Hepatocyte (in vitro differentiated cells): ENCODE measurements at places on chromosomes 5 and 9.

DNA sequence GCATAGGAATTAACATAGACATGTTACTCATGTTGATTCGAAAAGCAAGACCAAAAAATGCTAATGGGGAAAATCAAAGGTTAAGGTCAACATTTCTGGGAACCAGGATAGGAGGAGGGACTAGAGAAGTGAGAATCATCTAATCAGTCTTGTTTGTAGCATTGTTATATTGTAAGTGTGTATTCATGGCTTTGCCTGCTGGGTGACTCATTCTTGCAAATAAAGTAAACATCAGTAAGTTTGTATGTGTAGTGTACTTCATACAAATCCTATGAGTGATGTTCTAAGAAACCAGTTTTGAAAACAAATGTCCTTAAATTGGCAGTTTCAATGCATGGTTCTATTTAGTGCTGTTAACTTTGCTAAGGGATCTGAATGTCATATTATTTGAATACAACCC lies 79.0 kb upstream of the TMEM252 start:
- H3K4me1 ChIP-seq: no peaks in the 10 kb centered on the region
- H3K27ac ChIP-seq: no peak overlapping the region
- H3K36me3 ChIP-seq: no peaks in the 10 kb centered on the region
- DNase-seq: no peak
- H3K4me3 ChIP-seq: no peak overlapping the region

DNA sequence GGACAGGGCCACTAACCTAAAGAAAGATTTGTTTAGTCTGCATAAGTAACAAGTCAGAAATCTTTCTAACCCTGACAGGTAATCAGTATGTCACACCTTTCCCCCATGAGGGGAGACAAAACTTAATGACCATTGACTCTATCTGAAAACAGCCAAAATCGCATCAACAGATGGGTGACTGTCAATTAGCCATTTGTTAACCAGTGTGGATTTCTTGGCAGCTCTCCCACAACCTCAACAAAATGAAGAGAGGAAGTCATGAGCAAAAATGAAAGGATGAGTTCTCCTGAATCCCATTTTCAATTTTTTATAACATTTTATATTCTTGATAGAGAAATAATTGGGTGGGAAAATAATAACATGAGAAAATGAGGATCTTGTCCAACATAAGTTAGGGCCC lies 84.6 kb upstream of the SNX2 start:
- no peaks in the 10 kb centered on the region for H3K36me3 ChIP-seq
- H3K4me1 ChIP-seq: no peaks in the 10 kb centered on the region
- H3K27ac ChIP-seq: no peak overlapping the region
- no peaks in the 10 kb centered on the region for H3K27me3 ChIP-seq
- H3K4me3 ChIP-seq: no peak overlapping the region

- no peak overlapping the region for H3K4me3 ChIP-seq
- H3K27me3 ChIP-seq: no peaks in the 10 kb centered on the region
- H3K4me1 ChIP-seq: no peaks in the 10 kb centered on the region
- no peaks in the 10 kb centered on the region for H3K36me3 ChIP-seq
- H3K27ac ChIP-seq: no peak overlapping the region
Measured at GRCh38 chr9:26243726-26244125, 565.5 kb upstream of the TUSC1 start.

GRCh38 chr5:154729613-154730012 lies 25.6 kb upstream of the LARP1 start:
- H3K27me3 ChIP-seq: no peaks in the 10 kb centered on the region
- H3K27ac ChIP-seq: no peak overlapping the region
- no peak overlapping the region for H3K4me3 ChIP-seq
- H3K36me3 ChIP-seq: no peaks in the 10 kb centered on the region

GRCh38 chr9:122418016-122418415 lies 47.2 kb downstream of the PTGS1 start:
- H3K4me1 ChIP-seq: no peaks in the 10 kb centered on the region
- H3K27me3 ChIP-seq: no peaks in the 10 kb centered on the region
- H3K4me3 ChIP-seq: no peak overlapping the region
- no peak overlapping the region for H3K27ac ChIP-seq
- no peaks in the 10 kb centered on the region for H3K36me3 ChIP-seq

DNA sequence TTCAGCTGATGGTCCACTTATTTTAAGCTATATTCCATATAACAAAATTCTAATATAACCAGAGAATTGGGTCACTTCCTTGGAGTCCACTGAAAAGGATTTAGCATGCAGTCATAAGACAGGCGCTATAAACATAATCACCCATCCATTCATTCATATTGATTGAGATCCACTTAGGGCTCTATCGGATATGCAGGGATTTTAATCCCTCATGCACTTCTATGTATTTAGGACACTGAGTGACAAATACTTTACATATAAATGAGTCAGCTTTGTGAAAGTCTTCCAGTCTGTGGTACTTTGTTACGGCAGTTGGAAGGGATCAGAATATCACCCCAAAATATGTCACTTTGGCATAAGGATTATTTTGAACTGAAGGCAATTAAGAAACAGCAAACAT lies 127.3 kb upstream of the ZNF608 start:
- no peaks in the 10 kb centered on the region for H3K36me3 ChIP-seq
- H3K4me3 ChIP-seq: no peak overlapping the region
- H3K27me3 ChIP-seq: no peaks in the 10 kb centered on the region
- DNase-seq: no peak
- H3K27ac ChIP-seq: no peak overlapping the region

DNA sequence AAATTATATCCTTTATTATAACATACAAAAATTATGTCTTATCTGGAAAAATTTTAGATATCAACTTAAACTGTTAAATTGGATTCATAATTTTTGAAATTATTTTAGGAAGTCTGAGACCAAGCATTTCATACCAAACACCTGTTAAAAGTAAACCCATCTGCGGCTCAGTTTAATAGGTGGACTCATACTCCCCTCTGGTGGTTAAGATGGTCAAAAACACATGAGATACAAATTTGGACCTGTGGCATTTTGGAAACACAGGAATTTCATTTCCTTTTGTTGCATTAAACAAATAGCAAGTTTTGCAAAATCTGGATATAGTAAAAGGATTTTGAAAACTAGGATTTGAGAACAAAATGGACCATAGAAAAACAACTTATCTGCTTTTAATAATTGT lies 53.7 kb downstream of the RGMB start:
- H3K36me3 ChIP-seq: no peaks in the 10 kb centered on the region
- H3K27me3 ChIP-seq: no peaks in the 10 kb centered on the region
- peak; percentile 39 for DNase-seq
- H3K27ac ChIP-seq: no peak overlapping the region
- no peak overlapping the region for H3K4me3 ChIP-seq

DNA sequence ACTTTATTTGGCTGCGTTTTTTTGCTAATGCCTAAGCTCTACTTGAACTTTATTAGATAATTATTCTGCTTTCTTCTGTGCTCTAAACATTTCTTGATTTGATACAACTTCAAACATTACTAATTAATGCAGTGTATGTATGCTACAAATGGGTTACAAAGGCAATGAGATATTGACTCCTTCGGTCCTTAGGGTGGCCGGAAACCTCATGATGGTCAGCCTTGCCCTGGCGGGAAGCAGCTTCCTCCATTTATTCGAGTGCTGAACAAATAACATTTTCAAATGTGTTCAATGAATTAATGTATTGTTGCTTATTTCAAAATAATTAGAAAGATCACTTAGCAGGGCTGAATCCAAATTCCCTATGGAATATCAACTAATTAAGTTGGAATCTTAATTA lies 3.9 kb upstream of the LNPEP start:
- no peak overlapping the region for H3K4me3 ChIP-seq
- H3K27me3 ChIP-seq: no peaks in the 10 kb centered on the region
- no peaks in the 10 kb centered on the region for H3K36me3 ChIP-seq
- no peak overlapping the region for H3K27ac ChIP-seq
- DNase-seq: no peak

DNA sequence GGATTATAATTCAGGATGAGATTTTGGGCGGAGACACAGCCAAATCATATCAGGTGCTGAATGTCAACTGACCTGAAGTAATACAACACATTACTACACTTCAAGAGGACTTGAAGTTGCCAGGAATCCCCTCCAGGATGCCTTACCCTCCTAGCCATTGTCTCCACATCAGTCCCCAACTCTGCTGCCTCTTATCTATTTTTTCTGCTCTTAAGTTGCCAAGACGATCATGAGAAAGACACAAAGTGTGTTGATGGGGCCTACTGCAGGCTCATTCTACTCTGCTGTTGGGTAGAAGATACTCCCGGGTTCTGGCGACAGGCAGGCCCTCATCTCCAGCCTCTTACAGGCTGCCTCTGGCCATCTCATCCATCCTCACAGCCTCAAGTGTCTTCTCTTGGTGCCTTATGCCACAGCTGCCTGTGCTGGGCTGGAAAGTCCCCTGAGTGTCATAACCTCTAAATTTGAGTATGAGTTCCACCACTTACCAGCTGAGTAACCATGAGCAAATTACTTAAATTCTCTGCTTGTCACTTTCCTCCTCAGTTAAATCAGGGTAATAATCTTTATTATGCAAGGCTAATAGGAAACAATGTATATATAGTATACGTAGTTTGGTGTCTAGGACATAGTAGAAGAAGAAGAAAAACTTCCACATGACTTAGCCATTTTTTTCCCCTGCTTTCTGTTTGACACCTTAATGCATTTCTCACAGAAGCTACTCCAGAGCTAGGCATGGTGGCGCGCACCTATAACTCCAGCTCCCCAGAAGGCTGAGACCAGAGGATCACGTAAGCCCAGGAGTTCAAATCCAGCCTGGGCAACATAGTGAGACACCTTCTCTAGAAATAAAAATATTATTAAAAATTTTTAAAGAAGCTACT lies 73.0 kb upstream of the SNX2 start:
- H3K4me3 ChIP-seq: no peak overlapping the region
- no peaks in the 10 kb centered on the region for H3K27me3 ChIP-seq
- DNase-seq: no peak
- H3K36me3 ChIP-seq: no peaks in the 10 kb centered on the region
- peaks cover 11% of the 10 kb centered on the region for H3K4me1 ChIP-seq
- no peak overlapping the region for H3K27ac ChIP-seq

GRCh38 chr5:79481574-79481973 lies 32.4 kb downstream of the HOMER1 start:
- no peak overlapping the region for H3K27ac ChIP-seq
- no peaks in the 10 kb centered on the region for H3K36me3 ChIP-seq
- DNase-seq: no peak
- H3K27me3 ChIP-seq: no peaks in the 10 kb centered on the region
- H3K4me3 ChIP-seq: no peak overlapping the region

GRCh38 chr5:140548300-140548688 lies 832 bp downstream of the EIF4EBP3 start:
- H3K27ac ChIP-seq: peak overlapping the region; percentile 76
- peak; percentile 37 for DNase-seq
- no peak overlapping the region for H3K4me3 ChIP-seq
- no peaks in the 10 kb centered on the region for H3K36me3 ChIP-seq
- peaks cover 23% of the 10 kb centered on the region for H3K4me1 ChIP-seq

DNA sequence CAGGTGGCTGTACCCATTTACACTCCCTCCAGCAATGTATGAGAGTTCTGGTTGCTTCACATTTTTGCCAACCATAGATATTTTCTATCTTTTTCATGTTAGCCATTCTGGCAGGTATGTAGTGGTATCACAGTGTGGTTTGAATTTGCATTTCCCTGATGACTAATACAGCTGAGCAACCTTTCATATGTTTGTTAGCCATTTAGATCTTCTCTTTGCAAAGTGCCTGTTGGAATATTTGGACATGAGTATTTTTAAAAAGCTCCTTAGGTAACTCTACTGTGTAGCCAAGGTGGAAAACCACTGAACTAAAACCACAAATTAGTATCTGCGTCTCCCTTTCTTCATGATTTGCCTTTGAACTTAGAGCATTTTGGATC lies 31.9 kb downstream of the IRF1 start:
- no peaks in the 10 kb centered on the region for H3K36me3 ChIP-seq
- peaks cover 35% of the 10 kb centered on the region for H3K4me1 ChIP-seq
- no peak overlapping the region for H3K4me3 ChIP-seq
- DNase-seq: no peak
- peak overlapping the region; percentile 77 for H3K27ac ChIP-seq

- H3K4me1 ChIP-seq: no peaks in the 10 kb centered on the region
- no peaks in the 10 kb centered on the region for H3K27me3 ChIP-seq
- H3K27ac ChIP-seq: no peak overlapping the region
- no peaks in the 10 kb centered on the region for H3K36me3 ChIP-seq
- no peak for DNase-seq
Measured at GRCh38 chr5:112232667-112233066, 186.4 kb downstream of the EPB41L4A start.

GRCh38 chr9:133268335-133269056 lies 6.5 kb downstream of the ABO start:
- no peaks in the 10 kb centered on the region for H3K36me3 ChIP-seq
- no peaks in the 10 kb centered on the region for H3K27me3 ChIP-seq
- H3K4me1 ChIP-seq: peaks cover 16% of the 10 kb centered on the region
- DNase-seq: no peak
- H3K27ac ChIP-seq: peak overlapping the region; percentile 42

GRCh38 chr5:58114324-58114723 lies 345.6 kb downstream of the PLK2 start:
- no peaks in the 10 kb centered on the region for H3K36me3 ChIP-seq
- no peak overlapping the region for H3K27ac ChIP-seq
- no peak overlapping the region for H3K4me3 ChIP-seq

DNA sequence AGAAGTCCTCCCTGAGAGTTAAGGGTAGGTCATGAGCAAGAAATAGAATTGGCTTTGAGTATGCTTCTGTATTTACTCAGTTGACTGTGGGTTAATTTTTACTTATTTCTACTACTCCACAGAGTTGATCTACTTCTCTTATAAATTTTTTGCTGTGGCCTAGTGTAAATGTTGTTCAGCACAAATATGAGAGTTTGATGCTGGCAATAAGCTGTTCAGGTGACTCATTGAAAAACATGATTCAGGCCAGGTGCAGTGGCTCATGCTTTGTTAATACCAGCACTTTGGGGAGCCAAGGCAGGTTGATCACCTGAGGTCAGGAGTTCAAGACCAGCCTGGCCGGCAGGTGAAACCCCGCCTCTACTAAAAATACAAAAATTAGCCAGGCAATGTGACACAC lies 4.5 kb upstream of the CDK7 start:
- DNase-seq: no peak
- no peaks in the 10 kb centered on the region for H3K27me3 ChIP-seq
- H3K27ac ChIP-seq: no peak overlapping the region
- H3K4me1 ChIP-seq: peaks cover 7% of the 10 kb centered on the region
- H3K4me3 ChIP-seq: no peak overlapping the region
- no peaks in the 10 kb centered on the region for H3K36me3 ChIP-seq

DNA sequence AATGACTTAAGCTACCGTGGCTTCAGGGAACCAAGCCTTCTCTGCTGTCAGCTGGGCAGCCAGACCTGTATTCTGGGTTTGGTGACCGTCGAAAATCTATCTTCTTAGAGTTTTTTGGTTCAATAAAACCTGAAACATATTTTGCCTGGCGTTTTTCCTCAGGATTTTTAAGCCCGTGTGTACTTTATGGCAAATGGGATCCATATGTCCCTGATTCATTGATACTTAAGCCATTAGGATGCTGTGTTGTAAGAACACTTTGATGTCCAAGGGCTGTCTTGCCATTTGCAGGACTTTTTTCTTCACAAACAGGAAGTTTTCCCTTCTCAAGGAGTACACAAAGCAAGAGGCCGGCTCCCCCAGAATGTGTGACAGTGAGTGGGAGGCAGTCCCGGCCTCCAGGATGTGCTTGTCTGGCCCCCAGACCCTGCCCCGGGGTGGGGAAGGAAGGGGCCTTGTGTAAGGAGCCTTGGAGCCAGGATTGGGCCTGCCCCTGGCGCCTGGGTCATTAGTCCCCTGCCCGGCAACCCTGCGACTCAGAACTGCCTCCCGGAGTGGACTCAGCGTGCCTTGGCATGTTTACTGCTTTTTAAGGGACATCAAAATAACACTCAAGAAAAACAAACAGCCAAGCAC lies 83.4 kb upstream of the SMIM23 start:
- DNase-seq: no peak
- H3K27ac ChIP-seq: peak overlapping the region; percentile 80
- no peaks in the 10 kb centered on the region for H3K27me3 ChIP-seq
